Stimulated activated CD8-positive, alpha-beta memory T cell treated with anti-CD3 and anti-CD28 coated beads, Interleukin-15, amount 100 ng/mL, for 24 hours (primary cell): ENCODE measurements at places on chromosomes 3 and 15.

- DNase-seq, result no peak
Observed at GRCh38 chr15:50257332-50257731, 8.2 kb downstream of the HDC start.

DNA sequence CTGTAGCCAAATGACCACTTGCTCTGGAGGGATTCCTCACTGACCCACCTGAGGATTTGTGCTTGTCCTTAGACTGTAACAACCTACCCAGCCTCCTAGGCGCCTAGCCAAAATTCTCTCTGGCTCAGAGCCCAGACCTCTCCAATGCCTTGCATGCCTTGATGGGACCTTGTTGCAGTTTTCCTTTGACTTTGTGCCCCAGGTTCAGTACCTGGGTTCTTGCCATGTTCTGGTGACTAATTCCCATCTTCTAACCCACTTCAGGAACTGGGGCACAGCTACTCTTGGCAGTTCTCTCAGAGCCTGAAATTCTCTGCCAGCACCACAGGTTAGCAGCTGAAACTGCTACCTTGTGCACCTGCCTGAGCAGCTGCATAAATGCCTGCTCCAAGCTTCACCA is 27.0 kb upstream of the UBE3A start:
- no peak for DNase-seq

DNA sequence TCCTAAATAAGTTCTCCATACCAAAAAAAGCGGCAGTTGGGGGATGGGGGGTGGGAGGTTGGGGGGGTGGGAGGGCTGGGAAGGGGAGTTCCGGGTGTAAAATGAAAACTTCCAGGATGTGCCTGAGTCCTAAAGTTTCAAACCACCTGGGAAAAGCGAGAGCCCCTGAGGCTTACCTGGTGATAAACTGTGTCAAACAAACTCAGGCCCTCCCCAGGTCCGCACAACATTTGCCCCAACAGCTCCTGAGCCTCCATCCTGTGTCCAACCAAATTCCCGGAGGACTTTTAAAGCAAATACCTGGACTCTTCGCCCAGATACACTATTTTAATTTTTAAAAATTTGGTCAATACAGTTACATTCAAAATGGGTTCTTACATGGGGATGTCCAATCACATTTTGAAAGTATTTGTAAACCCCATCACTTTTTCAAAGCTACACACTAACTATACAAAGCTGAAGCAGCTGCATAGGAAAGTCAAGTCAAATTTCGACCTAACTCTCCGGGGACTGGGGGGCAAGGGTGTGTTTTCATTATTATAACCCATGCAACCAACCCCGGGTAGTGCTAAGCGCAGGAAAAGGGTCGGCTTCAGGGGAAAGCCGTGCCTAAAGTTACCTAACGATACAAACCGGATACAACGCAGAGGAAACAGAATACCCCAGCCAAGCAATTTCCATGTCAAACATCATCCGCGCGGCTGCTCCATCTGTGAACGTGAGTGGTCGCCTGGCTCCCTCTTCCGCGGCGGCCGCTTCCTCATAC is 685 bp upstream of the FOXB1 start:
- DNase-seq, result no peak

GRCh38 chr15:39684233-39684632 is 98.4 kb downstream of the FSIP1 start:
- DNase-seq, result no peak

DNA sequence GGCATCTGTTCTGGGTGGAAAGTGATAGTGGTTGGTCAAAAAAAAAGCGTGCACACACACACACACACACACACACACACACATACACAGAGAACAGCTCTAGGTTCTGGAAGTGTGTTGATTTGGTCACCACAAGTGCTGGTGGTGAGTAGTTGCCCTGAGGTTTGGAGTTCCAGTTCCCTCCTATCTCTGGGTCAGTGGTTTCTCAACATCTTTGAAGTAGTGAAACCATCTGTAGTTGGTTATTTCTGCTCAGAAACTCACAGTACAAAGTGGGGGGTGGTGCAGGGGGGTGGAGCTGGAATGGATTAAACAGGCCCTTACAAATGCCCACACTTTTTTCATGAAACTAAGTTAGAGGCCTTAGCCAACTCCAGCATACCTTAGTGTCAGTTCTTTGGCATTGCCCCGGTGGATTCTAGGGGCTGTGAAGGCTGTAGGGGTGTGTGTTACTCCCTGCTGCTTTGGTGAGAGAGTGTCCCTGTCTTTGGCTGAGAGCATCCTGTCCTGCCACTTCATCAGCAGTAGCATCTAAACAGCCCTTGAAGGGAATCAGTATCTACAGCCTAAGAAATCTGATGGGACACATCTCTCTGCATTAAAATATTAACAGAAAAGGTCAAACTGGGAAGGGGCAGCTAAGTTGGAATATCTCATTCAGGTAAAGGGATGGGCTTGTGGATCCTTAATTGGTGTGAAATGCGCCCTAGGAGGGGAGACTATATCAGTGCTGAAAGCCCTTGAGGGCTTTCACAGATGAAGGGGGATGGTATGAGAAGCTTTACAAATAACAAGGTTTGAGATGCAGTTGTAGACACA is 20.6 kb downstream of the SMAD3 start:
- no peak for DNase-seq

DNA sequence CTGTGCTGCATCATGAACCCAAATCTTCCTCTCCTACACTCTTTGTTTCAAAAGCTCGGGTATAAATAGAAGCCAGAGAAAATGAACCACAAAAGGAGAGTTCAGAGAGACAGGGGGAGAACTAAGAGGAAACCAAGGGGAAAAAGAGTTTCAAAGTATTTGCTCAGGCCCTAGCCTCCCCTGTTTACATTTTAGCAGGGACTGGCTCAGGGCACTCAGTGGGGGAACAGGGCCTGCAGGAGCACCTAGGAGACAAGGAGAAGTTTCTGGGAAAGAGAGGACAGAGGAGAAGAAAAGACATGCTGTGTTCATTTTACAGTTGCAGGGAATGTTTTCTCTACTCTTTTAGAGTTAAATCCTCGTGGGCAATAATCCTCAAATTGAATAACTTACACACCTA is 8.5 kb upstream of the IL17RD start:
- DNase-seq, result no peak

GRCh38 chr3:67202053-67202452 is 203.9 kb downstream of the KBTBD8 start:
- DNase-seq, result no peak

DNA sequence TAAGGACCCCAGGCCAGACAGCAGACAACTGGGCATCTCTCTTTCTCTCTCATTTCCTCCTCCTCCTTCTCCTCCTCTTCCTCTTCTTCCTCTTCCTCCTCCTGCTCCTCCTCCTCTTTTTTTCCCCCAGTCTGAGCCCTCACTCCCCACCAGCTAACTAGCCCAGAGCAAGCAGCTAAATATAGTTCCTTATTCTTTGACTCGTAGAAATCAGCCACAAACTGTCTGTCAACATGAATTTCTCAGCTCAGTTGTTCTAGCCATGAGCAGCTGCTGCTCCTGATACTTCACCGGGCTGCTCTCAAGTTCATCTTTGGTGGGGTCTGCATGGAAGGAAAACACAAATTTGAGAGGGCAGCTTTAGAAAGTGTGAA is 19.2 kb upstream of the LOXL1 start:
- no peak for DNase-seq

DNA sequence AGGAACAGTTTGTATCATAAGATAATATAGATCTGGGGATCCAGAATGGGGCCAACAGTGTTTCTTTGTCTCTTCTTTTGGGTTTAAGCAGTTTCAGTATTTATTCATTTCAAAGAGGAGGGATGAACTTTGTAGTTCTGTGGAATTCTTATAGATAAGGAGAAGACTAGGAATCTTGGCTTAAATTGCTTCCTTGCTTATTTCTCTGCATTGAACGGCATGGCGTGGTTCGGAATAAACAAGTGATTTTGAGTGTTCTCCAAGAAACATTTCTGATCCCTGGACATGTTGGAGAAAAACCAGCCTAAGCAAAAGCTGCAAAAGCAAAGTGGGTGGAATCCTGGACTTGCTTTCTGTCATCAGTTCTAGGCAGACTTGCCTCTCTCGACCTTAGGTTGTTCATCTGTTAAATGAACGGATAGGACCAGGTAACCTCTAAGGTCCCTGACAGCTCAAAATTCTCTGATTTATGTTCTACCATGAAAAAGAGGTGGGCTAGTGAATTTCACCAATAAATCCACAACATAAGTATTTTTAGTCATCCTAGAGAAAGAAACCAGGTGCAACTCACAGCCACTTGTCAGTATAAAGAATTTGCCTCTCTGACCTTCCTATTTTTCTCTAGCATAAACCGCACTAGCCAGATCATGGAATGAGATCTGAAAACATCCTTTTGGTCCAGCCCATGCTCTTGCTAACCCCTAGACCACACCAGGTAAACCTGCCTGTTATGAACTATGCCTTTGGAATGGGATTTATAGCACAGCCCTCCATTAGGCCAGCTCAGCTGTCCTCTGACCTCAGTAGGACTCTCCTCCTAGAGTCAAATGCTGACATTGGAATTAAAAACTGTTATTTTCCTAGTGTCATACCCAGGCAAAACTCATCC is 78.8 kb downstream of the CLDN11 start:
- DNase-seq, result no peak

DNA sequence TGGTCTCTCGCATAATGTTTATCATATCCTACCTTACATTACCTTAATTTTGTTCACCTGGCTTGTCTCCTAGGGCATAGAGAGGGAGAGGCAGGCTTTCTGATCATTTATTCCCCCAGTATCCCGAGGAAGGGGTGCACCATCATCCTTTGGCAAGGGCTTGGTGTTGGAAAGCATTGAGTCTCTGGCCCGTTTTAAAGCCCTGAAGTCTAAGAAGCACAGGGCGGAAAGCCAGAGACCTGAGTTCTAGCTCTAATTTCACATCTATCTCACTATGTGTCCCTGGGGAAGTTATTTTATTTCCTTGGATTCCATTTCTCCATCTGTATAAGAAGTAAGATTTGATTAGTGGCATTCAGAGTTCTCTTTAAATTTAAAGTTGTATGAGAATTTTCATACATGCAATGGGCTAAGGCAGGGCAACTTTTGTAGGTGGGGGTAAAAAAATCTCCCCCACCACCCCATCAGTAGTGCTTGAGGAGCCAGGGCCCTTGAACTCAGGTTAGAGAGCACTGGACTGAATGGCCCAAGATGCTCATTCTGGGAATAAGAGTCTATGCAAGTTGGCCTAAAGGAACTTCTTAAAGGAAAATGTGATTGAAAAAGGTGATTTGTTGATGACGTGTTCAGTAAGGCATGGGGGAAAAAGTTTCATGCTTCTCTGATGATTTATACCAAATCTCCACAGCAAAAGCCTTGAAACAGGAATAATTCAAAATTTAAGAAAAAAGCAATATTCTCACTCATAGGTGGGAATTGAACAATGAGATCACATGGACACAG is 10.1 kb downstream of the TMC3 start:
- no peak for DNase-seq
